ENCODE measurements at places on chromosomes 3 and 15.

DNA sequence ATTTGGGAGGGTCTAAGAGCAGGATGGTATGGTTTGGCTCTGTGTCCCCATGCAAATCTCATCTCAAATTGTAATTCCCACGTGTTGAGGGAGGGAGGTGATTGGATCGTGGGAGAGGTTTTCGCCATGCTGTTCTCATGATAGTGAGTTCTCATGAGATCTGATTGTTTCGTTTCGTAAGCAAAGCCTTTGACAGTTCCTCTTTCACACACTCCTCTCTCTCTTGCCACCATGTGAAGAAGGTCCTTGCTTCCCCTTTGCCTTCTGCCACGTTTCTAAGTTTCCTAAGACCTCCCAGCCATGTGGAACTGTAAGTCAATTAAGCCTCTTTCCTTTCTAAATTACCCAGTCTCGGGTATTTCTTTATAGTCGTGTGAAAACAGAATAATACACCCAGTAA, 553.7 kb downstream of the TAFA4 start:
- no peaks in the 10 kb centered on the region for H3K4me1 ChIP-seq
- H3K27ac ChIP-seq: no peak overlapping the region
- H3K4me3 ChIP-seq: no peak overlapping the region
- DNase-seq: no peak
- H3K27me3 ChIP-seq: no peaks in the 10 kb centered on the region

- no peaks in the 10 kb centered on the region for H3K4me1 ChIP-seq
- H3K27ac ChIP-seq: no peak overlapping the region
- H3K27me3 ChIP-seq: peaks cover 20% of the 10 kb centered on the region
- no peak overlapping the region for H3K4me3 ChIP-seq
- no peaks in the 10 kb centered on the region for H3K36me3 ChIP-seq
These were observed 146.1 kb downstream of the UACA start for GRCh38 chr15:70617076-70617910.

DNA sequence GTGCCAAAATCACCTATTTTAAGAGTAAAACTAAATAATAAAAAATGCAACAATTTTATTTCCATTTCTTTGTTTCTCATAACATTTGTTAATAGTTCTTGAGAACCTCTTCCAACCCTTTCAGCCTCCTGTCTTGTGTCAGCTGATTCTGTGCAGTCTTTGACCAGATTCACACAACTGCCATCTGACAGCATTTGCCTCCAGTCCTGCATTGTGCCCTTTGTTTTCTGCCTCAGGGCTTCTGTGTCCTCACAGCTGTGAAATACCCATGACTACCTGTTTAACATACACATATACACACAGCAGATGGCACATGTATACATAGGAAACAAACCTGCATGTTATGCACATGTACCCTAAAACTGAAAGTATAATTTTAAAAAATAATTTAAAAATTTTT, 13.2 kb upstream of the CNTN6 start:
- H3K27me3 ChIP-seq: no peaks in the 10 kb centered on the region
- no peaks in the 10 kb centered on the region for H3K36me3 ChIP-seq
- H3K4me3 ChIP-seq: no peak overlapping the region
- H3K4me1 ChIP-seq: no peaks in the 10 kb centered on the region
- DNase-seq: no peak
- H3K27ac ChIP-seq: no peak overlapping the region

- no peaks in the 10 kb centered on the region for H3K36me3 ChIP-seq
- H3K4me1 ChIP-seq: no peaks in the 10 kb centered on the region
- H3K4me3 ChIP-seq: no peak overlapping the region
- no peak for DNase-seq
These were observed 597.8 kb downstream of the ROBO1 start for GRCh38 chr3:79170021-79170420.

DNA sequence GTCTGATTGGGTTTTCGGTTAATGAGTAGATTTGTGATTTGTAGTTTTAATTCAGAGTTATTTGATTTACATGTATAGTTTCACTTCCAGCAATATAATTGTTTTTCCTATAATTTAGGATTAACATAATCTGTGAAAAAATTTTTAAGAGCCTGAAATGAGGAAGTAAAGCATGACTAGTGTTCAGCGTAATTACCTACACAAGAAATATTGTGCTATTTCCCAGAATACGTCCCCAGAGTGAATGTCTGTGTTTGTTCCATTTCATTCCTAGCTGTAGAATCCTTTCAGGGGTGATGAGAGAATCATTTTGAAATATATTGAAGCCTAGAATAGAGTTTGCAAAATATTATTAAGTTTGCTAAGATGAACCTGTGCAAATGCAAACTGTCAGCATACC, 247.1 kb downstream of the BBX start:
- H3K36me3 ChIP-seq: peaks cover 23% of the 10 kb centered on the region
- no peaks in the 10 kb centered on the region for H3K27me3 ChIP-seq
- H3K4me3 ChIP-seq: no peak overlapping the region
- no peaks in the 10 kb centered on the region for H3K4me1 ChIP-seq
- H3K27ac ChIP-seq: no peak overlapping the region
- DNase-seq: no peak

DNA sequence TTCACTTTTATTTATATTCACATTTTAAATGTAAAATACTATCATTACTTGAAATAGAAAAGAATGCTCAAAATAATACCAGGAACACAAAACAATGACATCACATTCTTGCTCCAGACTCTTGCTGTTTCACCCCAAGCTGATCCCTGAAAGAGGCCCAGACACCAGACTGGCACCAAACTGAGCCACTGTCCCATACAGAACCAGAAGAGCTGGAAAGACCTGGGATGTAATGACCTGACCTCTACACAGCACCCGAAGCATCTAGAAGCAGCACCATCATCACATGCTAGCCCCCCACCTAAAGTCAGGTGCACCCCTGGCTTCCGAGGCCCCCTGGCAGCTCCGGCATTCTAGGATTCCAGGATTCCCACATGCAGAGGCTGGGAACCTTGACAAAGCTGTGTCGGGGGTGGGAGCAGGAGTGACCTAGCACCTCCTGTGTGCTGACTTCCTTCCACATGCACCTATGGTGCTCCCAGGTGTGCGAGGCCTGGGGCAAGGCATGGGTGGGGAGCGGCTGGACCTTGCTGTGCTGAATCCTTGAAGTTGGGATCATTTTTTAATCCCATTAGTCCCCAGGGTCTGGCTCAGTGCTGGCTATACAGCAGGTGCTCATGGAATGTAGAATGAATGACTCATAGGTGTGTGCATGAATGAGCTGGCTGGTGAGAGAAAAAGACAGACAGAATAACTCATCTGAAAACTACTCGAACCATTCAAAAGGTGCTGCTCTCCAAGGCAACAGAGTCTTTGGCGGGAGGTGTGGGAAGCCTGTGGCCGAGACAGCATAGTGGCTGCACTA, 144.7 kb upstream of the IQSEC1 start:
- DNase-seq: no peak
- no peak overlapping the region for H3K27ac ChIP-seq
- no peaks in the 10 kb centered on the region for H3K4me1 ChIP-seq

- DNase-seq: no peak
- H3K36me3 ChIP-seq: no peaks in the 10 kb centered on the region
- peaks cover 4% of the 10 kb centered on the region for H3K27me3 ChIP-seq
- no peaks in the 10 kb centered on the region for H3K4me1 ChIP-seq
- no peak overlapping the region for H3K4me3 ChIP-seq
These were observed 225.6 kb upstream of the UBE2E1 start for GRCh38 chr3:23580096-23580713.

- no peak for DNase-seq
- H3K27me3 ChIP-seq: no peaks in the 10 kb centered on the region
These were observed 8.9 kb downstream of the NSUN3 start for GRCh38 chr3:94071713-94072284.

Measured in immature natural killer cell (primary cell).